ENCODE measurements at places on chromosomes 6 and 20.

GRCh38 chr20:54062812-54063280 lies 7.5 kb downstream of the BCAS1 start:
- H3K4me1 ChIP-seq = peaks cover 7% of the 10 kb centered on the region
- no peak overlapping the region for H3K27ac ChIP-seq
- no peaks in the 10 kb centered on the region for H3K36me3 ChIP-seq

DNA sequence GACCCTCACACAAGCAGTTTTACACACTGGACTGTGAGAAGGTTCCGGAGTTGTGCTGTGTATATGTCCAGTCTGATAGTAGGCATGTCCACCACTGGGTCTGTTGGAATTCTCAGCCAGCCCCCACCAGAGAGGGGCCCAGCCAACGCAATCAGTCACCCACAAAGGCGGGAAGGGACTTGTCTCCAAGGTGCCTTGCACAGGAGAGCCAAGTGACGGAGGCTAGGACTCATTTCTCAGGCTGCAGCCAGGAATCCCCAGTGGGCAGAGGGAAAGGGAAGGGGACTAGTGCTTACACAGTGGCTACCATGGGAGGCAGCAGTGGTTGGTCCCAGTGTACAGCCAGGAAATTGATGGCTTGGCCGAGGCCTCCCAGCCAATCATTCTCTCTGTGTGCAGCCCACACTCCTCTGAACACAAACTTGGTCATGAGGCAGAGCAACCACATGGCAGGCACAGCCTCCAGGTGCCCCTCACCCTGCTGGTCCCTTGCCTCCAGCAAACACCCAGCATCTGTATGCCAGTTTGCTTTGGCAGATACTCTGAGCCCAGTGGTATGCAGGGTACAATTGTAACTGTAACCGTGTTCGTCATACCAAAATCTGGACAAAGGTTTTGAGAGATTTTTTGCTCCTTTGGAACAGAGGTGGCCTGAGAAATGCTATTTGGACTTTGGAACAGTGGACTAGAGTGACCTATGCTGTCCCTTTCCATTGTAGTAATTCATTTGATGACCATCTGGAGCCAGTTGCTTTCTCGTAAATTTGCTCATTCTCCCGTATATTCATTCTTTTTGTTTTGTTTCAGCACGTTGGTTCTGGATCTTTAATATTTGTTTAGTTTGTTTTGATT lies 72.9 kb upstream of the MYL9 start:
- no peaks in the 10 kb centered on the region for H3K36me3 ChIP-seq
- H3K27ac ChIP-seq = no peak overlapping the region
- no peak overlapping the region for H3K4me3 ChIP-seq
- DNase-seq = no peak
- no peaks in the 10 kb centered on the region for H3K27me3 ChIP-seq

- peaks cover 25% of the 10 kb centered on the region for H3K27me3 ChIP-seq
- peak; percentile 91 for DNase-seq
- no peaks in the 10 kb centered on the region for H3K4me1 ChIP-seq
- no peak overlapping the region for H3K27ac ChIP-seq
- no peaks in the 10 kb centered on the region for H3K36me3 ChIP-seq
Measured at GRCh38 chr20:35600993-35601973, 14.3 kb upstream of the SPAG4 start.

GRCh38 chr6:125962900-125963497 lies 6.4 kb downstream of the HINT3 start:
- no peaks in the 10 kb centered on the region for H3K27me3 ChIP-seq
- no peaks in the 10 kb centered on the region for H3K36me3 ChIP-seq
- DNase-seq = no peak
- H3K27ac ChIP-seq = no peak overlapping the region

DNA sequence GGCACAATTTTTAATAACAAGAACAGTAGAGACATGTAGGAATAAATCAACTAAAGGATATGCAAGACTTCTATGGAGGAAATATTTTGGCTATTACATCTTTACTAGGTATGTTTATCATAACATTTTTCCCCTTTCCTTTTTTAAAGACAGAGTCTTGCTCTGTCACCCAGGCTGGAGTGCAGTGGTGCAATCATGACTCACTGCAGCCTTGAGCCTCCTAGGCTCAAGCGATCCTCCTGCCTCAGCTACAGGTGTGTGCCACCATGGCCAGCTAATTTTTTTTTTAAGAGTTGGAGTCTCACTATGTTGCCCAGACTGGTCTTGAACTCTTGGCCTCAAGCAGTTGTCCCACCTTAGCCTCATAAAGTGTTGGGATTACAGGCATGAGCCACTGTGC lies 37.0 kb downstream of the AKAP7 start:
- H3K27me3 ChIP-seq = no peaks in the 10 kb centered on the region
- DNase-seq = no peak
- H3K36me3 ChIP-seq = no peaks in the 10 kb centered on the region
- H3K4me1 ChIP-seq = no peaks in the 10 kb centered on the region

GRCh38 chr20:50009521-50010454 lies 27.0 kb downstream of the SNAI1 start:
- no peaks in the 10 kb centered on the region for H3K36me3 ChIP-seq
- peaks cover 9% of the 10 kb centered on the region for H3K4me1 ChIP-seq
- H3K4me3 ChIP-seq = peak overlapping the region; percentile 16
- peak; percentile 69 for DNase-seq
- peaks cover 9% of the 10 kb centered on the region for H3K27me3 ChIP-seq

DNA sequence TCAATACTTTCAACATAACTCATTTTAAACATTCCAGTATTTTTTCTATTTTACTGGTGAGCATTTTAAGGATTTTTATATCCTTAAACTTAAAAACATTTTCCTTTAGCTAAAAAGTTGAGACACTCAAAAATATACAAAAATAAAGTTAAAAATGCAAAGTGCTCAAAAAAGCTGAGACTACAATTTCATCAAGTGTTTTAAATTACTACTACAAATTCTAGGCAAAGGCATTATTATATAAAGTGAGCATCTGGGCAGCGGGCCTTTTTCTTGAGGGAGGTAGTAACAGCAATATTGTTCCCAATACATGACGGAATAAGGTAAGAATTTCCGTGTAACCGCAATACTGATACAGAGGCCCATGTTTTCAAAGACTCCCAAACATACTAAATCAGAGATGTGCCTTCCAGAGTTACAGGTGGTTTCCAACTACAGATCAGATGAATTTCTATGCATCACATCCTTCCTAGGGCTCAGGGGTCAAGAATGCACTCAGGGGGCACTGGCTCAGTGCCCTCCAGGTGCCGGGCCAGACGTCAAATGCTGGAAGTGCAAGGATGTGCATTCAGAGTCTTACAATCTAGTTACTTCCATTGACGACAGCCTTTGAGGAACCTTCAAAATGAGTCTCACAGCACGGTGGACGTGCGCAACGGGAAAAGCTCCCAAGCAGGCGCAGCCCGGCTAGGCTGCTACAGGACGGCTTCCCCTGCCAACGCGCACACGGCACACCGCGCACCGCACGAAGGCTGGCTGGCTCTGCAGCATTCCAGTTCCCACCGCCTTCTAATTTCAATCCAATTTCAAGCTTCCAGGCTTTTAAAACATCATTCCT lies 1.7 kb downstream of the PHF10 start:
- no peak overlapping the region for H3K27ac ChIP-seq
- peaks cover 5% of the 10 kb centered on the region for H3K4me1 ChIP-seq
- H3K36me3 ChIP-seq = peaks cover 16% of the 10 kb centered on the region
- no peak for DNase-seq
- H3K27me3 ChIP-seq = 0 out of 2 replicates have a peak, but pooled peaks cover 2% of the 10 kb centered on the region
- H3K4me3 ChIP-seq = peak overlapping the region; percentile 76

DNA sequence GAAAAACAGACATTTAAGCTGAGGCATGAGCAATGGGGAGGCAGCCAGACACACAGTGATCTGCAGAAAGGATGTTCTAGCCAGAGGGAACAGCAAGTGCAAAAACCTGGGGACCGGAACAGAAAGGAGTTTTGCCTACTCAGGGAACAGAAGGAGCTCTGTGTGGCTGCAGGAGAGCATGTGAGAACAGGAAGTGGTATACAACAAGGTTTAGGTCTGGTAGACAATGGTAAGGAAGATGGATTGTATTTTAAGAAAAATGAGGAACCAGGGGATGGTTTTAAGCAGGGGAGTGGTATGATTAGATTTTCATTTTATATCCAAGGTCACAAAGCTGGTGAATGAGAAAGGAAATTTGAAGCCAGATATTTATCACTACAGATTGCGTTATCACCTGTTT lies 157.5 kb downstream of the UNC5CL start:
- H3K27ac ChIP-seq = no peak overlapping the region
- no peak for DNase-seq
- H3K36me3 ChIP-seq = no peaks in the 10 kb centered on the region

DNA sequence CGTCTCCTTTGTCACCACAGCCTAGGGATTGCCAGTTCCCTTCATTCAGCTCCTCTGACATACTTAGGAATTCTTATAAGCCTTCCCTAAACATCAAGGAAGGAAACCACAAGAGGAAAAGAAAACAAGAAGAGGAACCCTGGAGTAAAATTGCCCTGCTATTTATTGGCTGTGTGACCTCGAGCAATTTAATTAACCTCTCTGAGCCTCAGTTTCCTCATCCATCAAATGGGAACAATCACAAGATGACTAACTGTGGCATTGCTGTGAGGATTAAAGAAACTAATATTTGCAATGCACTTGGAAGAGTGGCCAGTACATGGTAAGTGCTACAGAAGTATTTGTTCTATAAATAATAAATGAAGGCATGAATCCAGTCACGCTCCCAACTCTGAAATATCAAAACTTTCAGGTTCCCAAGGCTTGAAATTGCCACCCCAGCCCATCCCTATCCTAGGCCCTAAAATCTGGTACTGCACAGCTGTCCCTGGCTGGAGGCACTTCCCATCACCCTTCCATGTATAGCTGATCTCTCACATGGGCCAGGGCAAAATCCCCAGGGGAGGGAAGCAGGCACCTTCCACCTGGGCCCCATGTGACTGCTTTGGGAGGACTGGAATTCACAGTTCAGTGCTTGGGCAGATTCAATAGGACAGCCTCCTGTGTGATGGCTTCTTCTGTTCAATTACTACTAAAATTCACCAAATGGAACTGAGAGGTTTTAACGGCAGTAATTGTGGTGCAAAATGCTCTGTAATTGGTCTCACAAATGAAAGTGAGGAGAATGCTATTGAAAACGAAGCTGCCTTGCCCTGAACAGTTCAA lies 78.0 kb upstream of the MAFB start:
- H3K27me3 ChIP-seq = no peaks in the 10 kb centered on the region
- H3K4me3 ChIP-seq = no peak overlapping the region
- no peaks in the 10 kb centered on the region for H3K36me3 ChIP-seq
- peaks cover 11% of the 10 kb centered on the region for H3K4me1 ChIP-seq

GRCh38 chr6:3569816-3570215 lies 113.0 kb upstream of the SLC22A23 start:
- H3K4me3 ChIP-seq = no peak overlapping the region
- no peaks in the 10 kb centered on the region for H3K4me1 ChIP-seq
- no peak overlapping the region for H3K27ac ChIP-seq
- H3K36me3 ChIP-seq = no peaks in the 10 kb centered on the region
- H3K27me3 ChIP-seq = no peaks in the 10 kb centered on the region

DNA sequence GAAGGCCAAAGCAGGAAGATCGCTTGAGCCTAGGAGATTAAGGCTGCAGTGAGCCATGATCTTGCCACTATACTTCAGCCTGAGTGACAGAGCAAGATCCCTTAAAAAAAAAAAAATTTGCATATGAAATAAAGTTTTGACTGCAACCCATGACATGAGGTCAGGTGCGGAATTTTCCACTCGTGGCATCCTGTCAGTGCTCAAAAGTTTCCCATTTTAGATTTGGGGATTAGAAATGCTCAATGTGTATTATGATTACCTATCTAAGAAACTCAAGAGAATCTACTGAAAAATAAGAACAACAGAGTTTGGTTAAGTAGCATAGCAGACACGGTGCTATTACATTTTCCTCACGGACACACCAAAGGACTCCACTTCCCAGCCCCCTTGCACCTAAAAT lies 11.7 kb downstream of the SLC23A2 start:
- no peaks in the 10 kb centered on the region for H3K27me3 ChIP-seq

DNA sequence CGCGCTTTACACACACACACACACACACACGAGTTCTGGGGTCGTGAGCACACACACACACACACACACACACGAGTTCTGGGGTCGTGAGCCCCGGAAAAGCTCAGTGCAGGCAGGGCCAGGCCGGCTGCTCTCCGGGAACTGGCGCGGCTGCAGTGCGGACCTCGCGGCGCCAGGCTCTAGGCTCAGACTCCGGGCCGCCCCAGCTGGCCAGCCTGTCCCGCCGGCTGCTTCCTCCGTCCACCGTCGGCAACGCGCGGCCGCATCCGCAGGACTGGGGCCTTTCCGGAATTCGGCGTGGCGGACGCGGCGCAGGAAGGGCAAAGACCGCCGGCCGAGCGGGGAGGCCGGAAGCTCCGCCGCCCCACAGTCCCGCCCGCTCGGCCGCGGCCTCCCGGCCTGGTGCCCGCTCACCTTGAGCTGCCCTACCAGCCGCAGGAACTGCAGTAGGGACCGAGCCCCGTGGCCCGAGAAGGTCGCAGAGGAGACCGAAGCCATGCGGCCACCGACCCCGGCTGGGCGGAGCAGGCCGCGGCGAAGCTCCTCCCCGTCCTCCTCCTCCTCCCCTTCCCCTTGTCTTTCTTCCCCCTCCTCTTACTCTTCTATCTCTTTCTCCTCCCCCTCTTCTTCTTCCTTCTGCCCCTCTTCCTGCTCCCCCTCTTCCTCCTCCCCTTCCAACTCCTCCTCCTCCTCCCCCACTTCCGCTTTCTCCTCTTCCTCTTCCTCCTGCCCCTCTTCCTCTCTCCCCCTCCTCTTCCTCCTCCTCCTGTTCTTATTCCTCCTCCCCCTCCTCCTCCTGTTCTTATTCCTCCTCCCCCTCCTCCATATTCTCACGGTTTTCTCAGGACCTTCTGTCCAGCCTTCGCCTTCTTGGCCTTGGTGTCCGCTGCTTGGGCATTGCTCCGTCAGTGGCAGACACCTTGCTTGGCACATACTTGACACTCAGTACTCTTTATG lies at the start of gene HDDC2:
TSS of gene HDDC2 (minus strand) at position 533 of the 957 bp plus-strand sequence. CDS start at position 498, 35 bp downstream.
- peak within 1 kb of the TSS; percentile 72 for H3K4me3 ChIP-seq
- H3K27me3 ChIP-seq = no peaks in the 10 kb centered on the region
- DNase-seq = no peak
- peaks cover 20% of the 10 kb centered on the region for H3K36me3 ChIP-seq
- peak within 1 kb of the TSS; percentile 73 for H3K27ac ChIP-seq

DNA sequence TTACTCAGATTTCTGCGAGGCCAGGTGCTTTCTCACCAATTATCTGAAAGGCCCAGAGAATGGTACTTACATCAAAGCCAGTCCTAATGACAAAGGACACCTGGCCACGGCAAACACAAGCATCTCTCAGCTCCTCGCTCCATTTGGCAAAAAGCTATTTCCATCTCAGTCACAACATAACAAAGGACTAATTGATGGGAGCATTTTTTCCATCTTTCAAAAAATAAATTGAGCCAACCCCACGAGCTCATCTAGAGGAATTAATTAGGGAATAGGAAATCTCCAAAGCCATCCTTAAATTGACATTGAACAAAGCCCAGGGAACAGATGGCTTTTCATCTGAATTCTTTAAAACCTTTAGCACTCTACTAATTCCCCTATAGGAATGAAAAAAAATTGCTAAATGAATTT lies 236.7 kb downstream of the HAO1 start:
- DNase-seq = no peak
- no peak overlapping the region for H3K27ac ChIP-seq
- no peaks in the 10 kb centered on the region for H3K27me3 ChIP-seq

- H3K4me1 ChIP-seq = peaks cover 10% of the 10 kb centered on the region
- DNase-seq = no peak
- 0 out of 2 replicates have a peak overlapping the region, but pooled peaks have one; percentile 16 for H3K27ac ChIP-seq
- H3K36me3 ChIP-seq = no peaks in the 10 kb centered on the region
- no peak overlapping the region for H3K4me3 ChIP-seq
- no peaks in the 10 kb centered on the region for H3K27me3 ChIP-seq
Measured at GRCh38 chr20:50724851-50725723, 6.3 kb upstream of the PARD6B start.
